ENCODE measurements at places on chromosomes 6 and 20.

DNA sequence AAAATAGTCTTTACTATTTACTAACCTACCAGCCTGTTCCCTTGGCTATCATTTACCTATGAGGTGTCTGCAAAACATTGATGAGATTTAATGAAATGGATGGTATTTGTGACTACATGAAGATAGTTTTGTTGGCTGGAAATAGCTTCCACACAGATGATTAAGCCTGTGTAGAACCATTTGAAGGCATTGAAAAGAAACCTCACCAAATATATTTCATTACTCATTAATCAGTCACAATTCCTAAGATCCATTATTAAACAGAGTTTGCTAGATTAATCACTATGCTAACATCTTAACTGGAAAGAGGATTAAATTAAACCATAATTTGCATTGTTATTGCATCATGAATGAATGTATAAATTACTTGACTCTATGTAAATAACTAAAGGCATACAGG is 560.3 kb downstream of the BMP2 start:
- DNase-seq = no peak

DNA sequence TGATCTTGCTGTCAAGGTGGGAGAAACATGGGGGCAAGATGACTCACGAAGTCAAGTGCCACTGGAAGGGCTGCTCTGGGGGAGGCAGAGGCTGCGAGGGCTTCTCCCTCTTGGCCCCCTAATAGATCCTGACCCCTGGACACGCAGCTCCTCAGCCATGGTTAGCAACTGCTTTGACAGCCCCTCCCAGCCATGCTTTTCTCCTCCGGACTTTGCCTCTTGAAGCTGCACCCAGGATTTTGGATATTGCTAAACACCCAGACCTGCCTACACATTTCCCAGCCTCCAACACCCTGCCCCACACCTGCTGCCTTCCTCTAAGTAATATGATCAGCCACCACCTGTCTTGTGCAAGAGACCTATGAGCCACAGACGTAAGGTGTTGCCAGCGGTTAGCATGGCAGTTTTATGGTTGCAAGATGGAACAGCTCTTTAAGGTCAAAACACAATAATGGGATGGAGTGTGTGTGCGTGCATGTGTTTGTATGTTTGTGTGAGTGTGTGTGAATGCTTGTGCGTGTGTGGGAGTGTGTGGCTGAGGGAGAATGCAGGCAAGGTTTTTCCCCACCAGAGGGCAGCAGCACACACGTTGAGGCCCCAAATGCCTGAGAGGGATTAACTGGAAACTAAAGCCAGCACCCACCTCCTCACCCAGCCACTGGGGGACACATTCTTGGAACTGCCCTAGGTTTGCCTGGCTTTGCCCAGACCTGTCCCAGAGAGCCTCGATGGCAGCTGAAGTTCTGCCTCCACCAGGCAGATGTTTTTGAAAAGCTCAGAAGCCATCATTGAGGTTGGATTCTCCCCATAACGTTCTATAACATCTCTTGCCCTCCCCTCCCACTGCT is 2.5 kb downstream of the IP6K3 start:
- DNase-seq = peak; percentile 91

- no peak for DNase-seq
Measured at GRCh38 chr6:135906972-135907465, 55.5 kb downstream of the PDE7B start.

GRCh38 chr6:142482974-142483373 is 181.2 kb downstream of the ADGRG6 start:
- DNase-seq = no peak

DNA sequence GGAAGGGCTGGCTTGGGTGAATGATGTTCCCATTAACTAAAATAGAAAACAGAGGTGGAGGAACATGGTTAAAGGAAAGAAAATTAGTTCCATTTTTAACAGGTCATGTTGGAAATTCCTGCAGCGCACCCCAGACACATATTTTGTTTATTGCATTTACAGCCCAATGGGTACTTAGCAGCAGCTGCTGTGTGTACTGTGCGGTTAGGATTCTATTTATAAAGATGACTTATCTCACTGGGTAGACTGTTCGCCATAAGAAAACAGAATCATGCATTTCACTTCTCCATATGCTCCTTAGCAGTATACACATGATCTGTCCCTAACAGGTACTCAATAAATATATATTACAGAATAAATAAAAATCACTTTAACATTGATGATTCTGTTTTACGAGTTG is 135.8 kb downstream of the SLC35F1 start:
- DNase-seq = no peak

GRCh38 chr6:1554476-1555310 is 55.0 kb upstream of the FOXC1 start:
- DNase-seq = peak; percentile 86

GRCh38 chr6:133952815-133953633 is at the start of gene TBPL1:
Gene TBPL1, plus strand, starts transcription at chr6:133953224. Its CDS starts 26,902 bp downstream, at chr6:133980126.
- peak; percentile 70 for DNase-seq

- DNase-seq = no peak
Measured at GRCh38 chr6:151044465-151045441, 179.3 kb downstream of the MTHFD1L start.

DNA sequence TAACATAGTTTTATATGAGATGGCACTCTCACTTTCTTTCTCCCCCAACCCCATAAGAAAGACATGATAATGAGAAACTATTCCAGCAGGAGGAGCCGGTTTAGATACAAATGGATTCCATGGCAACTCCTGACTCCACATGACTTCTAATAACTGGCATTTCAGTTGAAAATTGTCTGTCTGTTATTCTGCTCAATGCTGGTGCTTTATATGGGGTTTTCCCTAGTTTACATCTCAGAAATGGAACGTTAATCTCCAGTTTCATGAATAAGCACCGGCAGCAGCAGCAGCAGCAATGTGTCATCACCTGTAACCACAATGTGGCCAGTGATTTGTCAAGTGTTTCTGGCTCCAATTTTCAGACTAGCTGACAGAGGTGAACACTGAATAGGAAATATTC is 8.0 kb upstream of the SIM1 start:
- DNase-seq = no peak

DNA sequence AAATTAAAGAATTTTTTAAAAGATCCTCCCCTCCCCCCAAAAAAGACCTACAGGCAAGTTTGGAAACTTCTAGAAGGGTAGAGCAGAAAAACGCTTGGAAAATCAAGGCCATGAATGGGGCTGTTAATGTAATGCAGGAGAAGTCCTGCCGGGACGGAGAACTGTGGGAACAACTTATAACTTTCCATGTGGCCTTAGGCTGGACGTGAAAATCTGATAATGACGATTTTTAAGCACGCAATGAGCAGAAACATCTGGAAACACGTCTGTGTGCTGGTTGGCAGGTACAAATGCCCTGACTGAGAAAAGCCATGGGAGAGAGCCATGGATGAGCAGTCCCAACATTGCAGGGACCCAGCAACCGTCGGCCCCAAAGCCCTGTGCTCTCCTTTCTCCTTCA is 198.7 kb upstream of the RREB1 start:
- no peak for DNase-seq

- no peak for DNase-seq
Measured at GRCh38 chr6:2839982-2840748, 1.5 kb downstream of the SERPINB1 start.

- DNase-seq = no peak
Measured at GRCh38 chr6:82904860-82905259, 160.8 kb downstream of the UBE3D start.

GRCh38 chr6:90028066-90028778 is 134.0 kb downstream of the GJA10 start:
- DNase-seq = no peak

GRCh38 chr6:158161566-158162254 is 6.4 kb downstream of the SERAC1 start:
- DNase-seq = peak; percentile 10

GRCh38 chr6:119978274-119978889 is 628.8 kb upstream of the MAN1A1 start:
- no peak for DNase-seq

DNA sequence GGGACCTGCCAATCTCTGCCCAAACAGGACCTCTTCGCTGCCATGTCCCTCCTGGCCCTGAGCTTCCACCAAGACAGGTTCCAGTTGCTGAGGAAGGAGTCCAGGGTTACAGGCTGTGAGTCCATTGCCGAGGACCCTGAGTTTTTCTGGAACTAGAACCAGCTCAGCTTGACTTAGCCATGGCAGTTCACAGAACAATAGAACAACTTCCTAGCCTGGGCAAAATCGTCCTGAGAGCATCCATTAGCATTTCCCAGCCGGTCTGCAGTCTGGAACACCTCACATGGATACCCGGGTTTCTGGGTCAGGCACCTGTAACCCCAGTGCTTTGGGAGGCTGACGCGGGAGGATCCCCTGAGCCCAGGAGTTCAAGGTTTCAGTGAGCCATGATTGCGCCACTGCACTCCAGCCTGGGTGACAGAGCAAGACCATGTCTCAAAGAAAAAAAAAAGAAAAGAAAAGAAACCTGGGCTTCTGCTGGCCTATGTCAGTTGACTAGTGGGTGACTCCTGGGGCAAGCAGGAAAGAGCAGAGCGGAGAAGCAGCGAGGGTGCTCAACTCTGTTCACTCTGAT is 90.3 kb downstream of the TCP11 start:
- DNase-seq = no peak

DNA sequence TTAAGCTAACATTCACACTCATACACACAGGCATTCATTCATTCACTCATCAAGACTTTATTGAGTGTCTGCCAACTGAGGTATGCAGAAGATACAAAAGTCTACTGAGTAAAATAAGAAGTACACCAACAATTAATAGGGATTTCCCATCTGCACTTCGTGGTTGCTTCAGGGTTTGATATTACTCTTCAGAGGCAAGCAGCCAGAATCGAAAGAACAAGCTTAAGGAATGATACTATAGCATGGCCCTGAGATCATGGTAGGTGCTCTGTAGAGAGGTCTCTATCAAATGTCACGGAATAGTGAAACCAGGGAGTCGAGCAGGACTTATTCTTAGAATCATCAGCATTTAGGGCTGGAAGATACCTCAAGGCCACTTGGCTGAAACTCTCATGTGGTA is 135.4 kb downstream of the NRN1 start:
- DNase-seq = no peak

GRCh38 chr6:1903780-1904465 is 294.2 kb downstream of the FOXC1 start:
- DNase-seq = peak; percentile 22

GRCh38 chr6:109315341-109316110 is 66.7 kb downstream of the CD164 start:
- no peak for DNase-seq

DNA sequence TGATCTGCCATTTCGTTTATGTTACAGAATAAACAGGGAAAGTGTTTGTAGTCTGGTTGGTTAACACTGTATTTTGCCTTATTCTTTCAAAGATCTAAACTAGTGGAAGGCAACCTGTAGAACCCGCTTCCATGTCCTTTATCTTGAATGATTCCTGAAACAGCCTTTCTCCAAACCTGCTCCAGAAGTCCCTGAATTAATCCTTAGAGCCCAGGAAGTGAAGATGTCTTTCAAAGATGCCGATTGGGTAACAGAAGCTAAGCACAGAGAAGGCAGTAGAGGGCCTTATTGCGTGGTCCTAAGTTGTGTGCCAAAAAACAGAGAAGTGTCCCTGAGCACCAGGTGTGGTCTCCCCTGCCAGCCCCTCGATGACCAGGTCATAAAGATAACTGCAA is 19.2 kb upstream of the ZSCAN16 start:
- DNase-seq = no peak

DNA sequence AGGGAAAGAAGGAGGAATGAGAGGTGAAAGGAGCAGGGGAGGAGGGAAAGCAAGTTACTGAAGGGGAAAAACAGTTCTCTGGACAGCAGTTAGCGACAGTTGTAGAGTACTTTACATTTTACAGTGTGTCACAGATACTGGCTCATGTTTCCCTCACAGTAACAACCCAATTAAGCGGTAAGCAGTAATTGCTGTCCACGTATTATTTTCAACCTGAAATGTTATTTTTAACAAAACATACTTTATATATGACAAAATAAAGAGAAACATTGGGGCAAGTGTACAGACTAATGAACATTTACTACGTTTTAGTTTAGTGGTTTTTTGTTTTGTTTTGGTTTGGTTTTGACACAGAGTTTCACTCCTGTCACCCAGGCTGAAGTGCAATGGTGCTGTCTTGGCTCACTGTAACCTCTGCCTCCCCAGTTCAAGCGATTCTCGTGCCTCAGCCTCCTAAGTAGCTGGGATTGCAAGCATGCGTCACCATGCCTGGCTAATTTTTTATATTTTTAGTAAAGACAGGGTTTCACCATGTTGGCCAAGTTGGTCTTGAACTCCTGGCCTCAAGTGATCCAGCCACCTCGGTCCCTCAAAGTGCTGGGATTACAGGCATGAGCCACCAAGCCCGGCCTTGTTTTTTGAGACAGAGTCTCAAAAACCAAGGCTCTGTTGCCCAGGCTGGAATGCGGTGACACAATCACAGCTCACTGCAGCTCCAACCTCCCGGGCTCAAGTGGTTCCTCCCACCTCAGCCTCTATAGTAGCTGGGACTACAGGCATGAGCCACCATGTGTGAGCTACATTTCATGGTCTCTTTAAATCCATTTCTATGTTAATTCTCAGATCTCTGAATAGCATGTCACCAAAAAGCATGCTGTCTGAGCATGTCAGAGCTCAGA is 22.6 kb upstream of the BTN3A2 start:
- DNase-seq = no peak

DNA sequence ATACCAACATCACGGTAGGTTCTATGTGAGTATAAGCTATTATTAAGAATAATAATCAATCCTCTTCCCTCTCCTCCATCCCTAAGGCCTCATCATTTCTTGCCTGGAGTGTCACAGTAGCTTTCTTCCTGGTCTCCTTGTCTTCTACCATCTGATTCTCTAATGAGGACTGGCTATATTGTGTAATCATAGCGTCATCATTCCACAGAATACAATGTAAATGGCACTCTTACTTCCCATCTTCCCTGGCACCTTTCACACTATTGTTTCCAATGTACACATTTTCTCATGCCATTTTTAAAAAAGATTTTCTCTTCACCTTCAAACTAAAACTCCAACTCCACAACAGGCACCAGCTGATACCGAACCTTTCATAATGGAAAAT is 2.2 kb upstream of the BTN3A2 start:
- no peak for DNase-seq

GRCh38 chr6:166456395-166457156 is 73.8 kb upstream of the MPC1 start:
- DNase-seq = no peak

- DNase-seq = no peak
Measured at GRCh38 chr6:3377536-3378397, 79.1 kb downstream of the SLC22A23 start.

DNA sequence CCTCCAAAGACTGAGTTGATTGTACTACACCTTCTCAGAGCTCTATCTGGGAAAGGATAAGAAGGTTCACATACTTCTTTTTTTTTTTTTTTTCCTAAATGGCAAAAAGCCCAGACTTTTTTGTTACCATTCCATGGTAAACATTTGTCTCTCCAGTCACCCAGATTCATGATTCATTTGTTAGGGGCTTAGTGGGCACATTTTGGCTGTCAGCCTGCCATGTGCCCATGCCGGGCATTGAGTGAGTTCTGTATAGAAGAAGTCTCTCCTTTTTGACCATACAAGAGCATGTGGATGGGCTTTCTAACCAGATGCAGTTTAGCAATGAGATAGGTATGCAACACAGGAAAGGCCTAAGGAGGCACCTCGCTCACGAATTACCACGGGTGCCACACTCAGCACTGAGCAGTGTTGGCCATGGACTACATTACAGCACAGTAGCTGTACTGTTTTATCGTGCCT is 447.5 kb upstream of the HSF2 start:
- DNase-seq = no peak

GRCh38 chr20:36097337-36098151 is 57.0 kb upstream of the EPB41L1 start:
- DNase-seq = no peak

All from COLO829 (cell line).